ENCODE measurements at places on chromosomes 4 and X. TPM values are rescaled to one million over a fixed set of nuclear protein-coding genes. Genes with fewer than 3 reads are reported as not detected.

Gene RHOXF1
- not detected for total RNA-seq

Gene CHIC1
- 4.3 TPM for total RNA-seq

Gene RRH
- not detected for total RNA-seq

Gene CT83
- not detected for total RNA-seq

Gene ADGRL3
- 0.05 TPM for total RNA-seq

Gene C4orf17
- total RNA-seq = not detected

Gene SLITRK4
- not detected for total RNA-seq

Gene TEX13B
- total RNA-seq = not detected

Gene TMPRSS11F
- not detected for total RNA-seq

Gene RPS3A
- 1,766 TPM for total RNA-seq

Gene BANK1
- 0.78 TPM for total RNA-seq

Gene BEX5
- total RNA-seq = not detected

Gene RTL5
- total RNA-seq = 2.6 TPM

Gene CHM
- 10.6 TPM for total RNA-seq

Gene CACNA1F
- not detected for total RNA-seq

Gene DDIT4L
- total RNA-seq = 0.55 TPM

Gene GAGE12F
- total RNA-seq = not detected

Gene CLDN22
- not detected for total RNA-seq

Gene PDZD4
- total RNA-seq = 2.7 TPM

Gene AMBN
- not detected for total RNA-seq

Gene ITGB1BP2
- 0.87 TPM for total RNA-seq

Gene EVC
- total RNA-seq = 12.1 TPM

Gene HMGN5
- 2.3 TPM for total RNA-seq

Gene CXCL8
- 10.2 TPM for total RNA-seq

Gene MAGEB2
- not detected for total RNA-seq

Gene AFM
- not detected for total RNA-seq

Gene ZIC3
- not detected for total RNA-seq

Gene CT47C1
- total RNA-seq = not detected

Gene PCDH18
- not detected for total RNA-seq

Gene RASSF6
- total RNA-seq = 0.83 TPM

Gene ETDB
- total RNA-seq = not detected

Gene MAGEC3
- total RNA-seq = not detected

Data from A549 treated with CpdA at 1 μM for 4 hours (cell line).